ENCODE measurements at places on chromosomes 1 and 21.

DNA sequence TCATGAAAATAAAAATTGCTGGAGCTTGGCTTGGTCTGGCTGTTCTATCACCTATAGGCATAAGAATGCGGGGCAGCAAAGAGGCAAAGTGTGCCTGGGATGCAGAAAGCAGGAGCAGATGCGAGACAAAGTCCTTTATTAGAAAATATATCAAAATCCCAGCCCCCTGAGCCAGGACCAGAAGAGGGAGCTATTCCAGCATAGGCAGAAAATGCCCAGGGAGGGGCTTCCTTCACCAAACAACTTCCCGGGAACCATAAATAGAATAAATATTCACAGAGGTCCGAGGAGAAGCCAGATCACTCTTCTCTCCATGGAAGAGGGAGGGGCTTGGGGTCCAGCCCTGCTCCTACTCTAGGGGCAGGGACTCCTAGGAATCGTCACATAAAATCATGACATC is 5.0 kb downstream of the PPOX start:
- DNase-seq, result no peak

- DNase-seq, result peak; percentile 49
Measured at GRCh38 chr1:99855914-99856450, 5.8 kb downstream of the AGL start.

GRCh38 chr1:74266001-74266400 is 30.8 kb downstream of the TNNI3K start:
- no peak for DNase-seq

- DNase-seq, result peak; percentile 72
Measured at GRCh38 chr1:10057343-10057742, 24.6 kb downstream of the UBE4B start.

DNA sequence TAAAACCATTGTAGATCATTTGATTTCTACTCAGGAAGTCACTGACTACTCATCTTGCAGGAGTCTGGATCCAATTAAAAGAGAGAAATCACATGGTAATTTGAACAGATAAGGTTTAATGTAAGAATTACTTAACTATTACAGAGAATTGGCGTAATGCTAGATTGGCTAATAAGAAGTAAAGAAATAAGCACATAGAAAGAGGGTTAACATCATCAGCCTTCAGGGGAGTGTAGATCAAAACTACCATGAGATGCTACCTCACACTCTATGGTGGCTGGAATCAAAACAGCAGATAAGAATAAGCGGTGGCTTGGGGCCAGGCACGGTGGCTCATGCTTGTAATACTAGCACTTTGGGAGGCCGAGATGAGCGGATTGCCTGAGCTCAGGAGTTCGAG is 11.7 kb downstream of the ST3GAL3 start:
- DNase-seq, result peak; percentile 67

DNA sequence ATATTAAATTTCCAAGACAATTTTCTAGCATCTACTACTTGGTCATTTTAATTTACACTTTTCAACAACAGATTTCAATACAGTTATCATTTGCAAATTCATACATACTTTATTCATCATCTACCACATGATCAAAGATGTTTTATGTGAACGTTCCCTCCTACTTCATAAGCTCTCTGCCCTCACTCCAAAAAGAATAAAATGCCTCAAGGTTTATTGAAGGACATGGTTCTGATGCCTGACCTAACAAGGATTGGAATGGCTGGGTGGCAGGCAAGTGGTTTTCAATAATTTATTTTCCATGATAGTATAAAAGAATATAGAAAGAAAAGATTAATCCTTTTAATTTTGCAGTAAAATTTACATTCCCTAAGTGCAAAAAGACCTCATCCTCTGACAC is 5.4 kb downstream of the CDKN2C start:
- DNase-seq, result no peak

- peak; percentile 94 for DNase-seq
Measured at GRCh38 chr1:54253480-54253879, 53.5 kb downstream of the MRPL37 start.

DNA sequence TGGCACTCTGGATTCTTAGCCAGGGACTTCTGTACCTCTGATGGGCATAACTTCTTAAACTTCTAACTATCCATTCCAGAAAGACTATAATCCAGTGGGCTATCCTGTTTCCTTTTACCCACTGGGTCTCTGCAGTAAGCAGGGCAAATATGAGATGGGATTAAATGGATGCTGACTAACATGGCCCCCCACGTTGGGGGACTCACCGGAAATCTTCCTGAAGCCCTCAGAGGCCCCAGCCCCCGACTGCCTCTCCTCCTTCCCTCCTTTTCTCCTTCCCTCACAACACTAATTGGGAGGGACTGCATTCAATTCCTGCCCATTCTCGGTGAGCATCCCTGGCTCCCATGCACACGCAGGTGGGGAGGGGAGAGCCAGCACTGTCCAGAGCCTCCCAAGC is 70.1 kb downstream of the SSBP3 start:
- DNase-seq, result no peak

- no peak for DNase-seq
Measured at GRCh38 chr1:94661431-94661932, 119.9 kb upstream of the F3 start.

- DNase-seq, result no peak
Measured at GRCh38 chr1:160167580-160167979, 16.2 kb downstream of the ATP1A4 start.

GRCh38 chr1:16905868-16906702 is 10.3 kb downstream of the RNU1-2 start:
- DNase-seq, result peak; percentile 55

GRCh38 chr1:212108981-212109380 is 73.4 kb downstream of the DTL start:
- no peak for DNase-seq

DNA sequence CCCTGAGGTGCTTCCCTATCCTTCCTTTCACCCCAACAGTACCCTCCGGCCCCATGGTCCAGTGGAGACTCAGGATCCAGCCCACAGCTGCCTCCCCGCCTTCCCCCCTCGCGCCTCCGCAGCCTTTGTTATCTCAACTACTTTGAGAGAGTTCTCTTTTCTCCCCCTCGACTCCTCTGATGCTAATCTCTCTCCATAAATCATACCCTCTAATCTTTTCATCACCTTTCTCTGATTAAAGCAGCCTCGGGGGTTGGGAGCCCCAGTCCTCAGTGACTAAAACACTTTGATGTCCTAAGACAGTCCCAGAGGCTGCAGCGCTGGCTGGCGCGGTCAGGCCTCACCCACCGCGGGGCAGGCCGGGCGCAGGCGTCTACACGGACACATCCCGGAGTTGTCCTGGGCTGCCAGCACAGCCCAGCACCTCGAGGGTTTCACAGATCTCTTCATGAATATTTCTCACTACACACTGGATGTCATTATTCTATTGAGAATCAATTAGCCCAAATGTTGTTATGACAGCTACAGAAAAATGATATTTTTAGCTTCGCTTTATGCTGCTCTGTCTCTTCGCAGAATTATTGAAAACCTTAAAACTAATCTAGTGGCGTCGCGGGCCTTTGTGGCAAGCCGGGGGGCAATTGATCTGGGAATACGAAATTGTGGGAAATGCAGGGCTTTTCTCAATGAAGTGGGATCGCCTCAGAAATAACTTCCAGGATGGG is 289.5 kb downstream of the RRAGC start:
- no peak for DNase-seq

DNA sequence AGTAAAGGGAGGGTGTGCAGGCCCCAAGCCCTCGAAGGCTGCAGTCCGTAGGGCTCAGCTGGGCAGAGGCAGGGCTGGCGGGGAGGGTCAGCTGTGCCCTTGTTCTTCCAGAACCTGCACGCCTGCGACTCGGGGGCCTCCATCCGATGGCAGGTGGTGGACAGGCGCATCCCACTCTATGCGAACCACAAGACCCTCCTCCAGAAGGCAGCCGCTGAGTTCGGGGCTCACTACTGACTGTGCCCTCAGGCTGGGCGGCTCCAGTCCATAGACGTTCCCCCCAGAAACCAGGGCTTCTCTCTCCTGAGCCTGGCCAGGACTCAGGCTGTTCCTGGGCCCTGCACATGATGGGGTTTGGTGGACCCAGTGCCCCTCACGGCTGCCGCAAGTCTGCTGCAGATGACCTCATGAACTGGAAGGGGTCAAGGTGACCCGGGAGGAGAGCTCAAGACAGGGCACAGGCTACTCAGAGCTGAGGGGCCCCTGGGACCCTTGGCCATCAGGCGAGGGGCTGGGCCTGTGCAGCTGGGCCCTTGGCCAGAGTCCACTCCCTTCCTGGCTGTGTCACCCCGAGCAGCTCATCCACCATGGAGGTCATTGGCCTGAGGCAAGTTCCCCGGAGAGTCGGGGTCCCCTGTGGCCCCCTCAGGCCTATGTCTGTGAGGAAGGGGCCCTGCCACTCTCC is 13.6 kb upstream of the LRRC3 start:
- DNase-seq, result no peak

DNA sequence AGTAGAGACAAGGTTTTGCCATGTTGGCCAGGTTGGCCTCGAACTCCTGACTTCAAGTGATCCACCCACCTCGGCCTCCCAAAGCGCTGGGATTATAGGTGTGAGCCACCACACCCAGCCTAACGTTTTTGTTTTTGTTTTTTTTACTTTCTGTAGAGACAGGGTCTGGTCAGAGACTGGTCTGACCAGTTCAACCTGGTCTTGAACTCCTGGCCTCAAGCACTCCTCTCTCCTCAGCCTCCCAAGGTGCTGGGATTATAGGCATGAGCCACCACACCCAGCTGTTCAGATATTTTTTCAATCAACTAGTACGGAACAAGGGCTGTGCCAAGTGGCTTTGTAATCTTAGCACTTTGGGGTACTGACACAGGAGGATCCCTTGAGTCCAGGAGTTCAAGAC is 209.5 kb downstream of the RERE start:
- no peak for DNase-seq

DNA sequence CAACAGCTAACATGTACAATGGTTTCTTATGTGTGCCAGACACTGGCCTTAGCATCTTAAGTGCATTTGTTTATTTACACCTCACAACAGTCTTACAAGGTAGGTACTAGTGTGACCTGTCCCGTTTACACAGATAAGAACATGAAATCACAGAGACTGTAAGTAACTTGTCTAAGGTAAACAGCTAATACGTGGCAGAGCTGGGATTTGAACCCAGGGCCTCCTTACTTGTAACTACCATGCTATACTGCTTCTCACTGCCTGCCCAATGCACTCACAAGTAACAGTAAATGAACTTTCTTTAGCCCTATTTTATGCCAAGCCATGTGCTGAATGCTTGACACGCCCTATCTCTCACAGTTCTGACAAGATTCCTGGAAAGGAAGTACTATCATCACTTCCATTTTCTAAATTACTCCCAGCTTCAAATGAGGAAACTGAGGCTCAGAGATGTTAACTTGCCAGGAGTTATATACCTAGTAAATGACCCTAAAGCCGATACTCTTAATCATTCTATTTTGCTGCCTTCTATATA is 25.7 kb upstream of the ROR1 start:
- DNase-seq, result no peak

GRCh38 chr1:98053471-98054366 is 132.9 kb upstream of the DPYD start:
- peak; percentile 72 for DNase-seq

DNA sequence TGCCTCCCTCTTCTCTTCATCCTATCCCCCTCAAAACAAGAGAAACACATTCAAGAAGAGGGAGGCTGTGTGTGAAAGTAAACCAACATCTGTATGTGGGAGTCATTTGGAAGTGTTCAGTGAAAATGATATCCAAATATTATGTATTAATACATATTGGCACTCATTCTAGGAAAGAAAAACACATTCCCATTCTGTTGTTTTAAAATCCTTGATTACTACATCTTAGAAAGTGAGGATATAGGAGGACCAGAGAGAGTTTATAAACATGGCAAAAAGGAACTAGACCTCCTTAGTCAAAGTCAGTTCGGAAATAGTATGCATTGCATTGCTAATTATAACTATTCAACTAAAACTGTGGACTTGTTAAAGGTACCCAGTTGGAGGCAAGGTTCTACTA is 786.6 kb downstream of the ADGRL2 start:
- DNase-seq, result no peak

GRCh38 chr1:9551984-9552383 is 12.7 kb downstream of the SLC25A33 start:
- no peak for DNase-seq

GRCh38 chr1:41351262-41352151 is 9.7 kb upstream of the FOXO6 start:
- DNase-seq, result no peak

DNA sequence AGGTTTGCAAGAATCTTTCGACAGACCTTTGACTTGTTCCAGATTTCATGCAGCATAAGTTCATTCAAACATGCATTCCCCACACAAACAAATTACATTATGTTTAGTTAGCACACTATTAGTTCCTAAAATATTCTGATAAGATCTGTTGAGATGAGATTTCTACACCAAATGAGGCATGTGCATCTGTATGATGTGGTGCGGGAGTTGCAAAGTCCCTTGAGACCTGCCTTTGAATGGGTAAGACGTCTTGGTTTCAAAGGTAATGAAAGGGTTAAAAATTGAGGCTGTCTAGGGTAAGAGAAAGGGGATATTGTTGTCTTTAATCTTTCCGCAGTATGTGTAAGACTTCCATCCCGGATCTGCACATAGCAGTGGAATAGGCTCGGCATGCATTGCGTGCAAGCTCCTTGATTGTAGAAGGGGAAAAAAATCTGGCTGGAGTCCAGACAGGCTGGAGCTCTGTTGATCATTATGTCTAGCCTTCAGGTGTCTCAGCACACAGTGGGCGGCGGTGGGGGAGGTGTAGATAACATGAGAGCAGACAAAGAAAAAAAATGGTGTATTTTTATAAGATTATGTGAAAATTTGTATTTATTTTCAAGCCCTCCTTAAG is 296.6 kb downstream of the PTPRC start:
- DNase-seq, result peak; percentile 94

DNA sequence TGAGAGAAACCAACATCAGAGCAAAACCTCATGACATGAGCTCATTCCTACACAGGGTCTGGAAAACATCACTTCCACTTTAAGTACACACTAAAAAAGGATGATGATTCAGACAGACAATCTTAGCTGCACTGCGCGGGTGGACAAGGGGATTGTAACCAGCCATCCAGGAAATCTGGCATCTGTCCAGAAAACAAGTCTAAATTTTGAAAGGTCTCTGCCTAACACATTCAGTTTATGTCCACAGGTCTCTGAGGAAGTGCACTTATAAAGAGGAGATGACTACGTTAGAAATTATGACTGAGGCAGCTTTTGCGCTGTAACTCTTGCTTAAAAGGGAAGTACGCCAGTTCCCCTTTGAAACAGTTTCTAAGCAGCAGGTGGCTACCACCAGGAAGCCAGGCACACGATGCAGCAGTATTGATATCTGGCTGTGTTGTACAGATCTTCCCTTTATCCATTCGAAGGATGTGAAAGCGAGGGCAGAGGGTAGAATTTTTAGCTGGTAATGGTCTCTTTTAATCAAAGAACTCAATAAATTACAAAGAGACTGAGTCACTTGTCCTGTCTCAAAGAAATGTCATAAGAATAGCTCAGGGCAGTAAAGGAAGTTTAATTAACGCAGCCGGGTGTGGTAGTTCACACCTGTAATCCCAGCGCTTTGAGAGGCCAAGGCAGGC is 128.0 kb downstream of the SETD4 start:
- peak; percentile 91 for DNase-seq

GRCh38 chr1:162319493-162320175 is 57.0 kb downstream of the SPATA46 start:
- DNase-seq, result peak; percentile 52
